ENCODE measurements at places on chromosomes 11 and 22.
A peak's percentile ranks its signal among the peaks of the same experiment; 100 is the strongest.

- no peak for DNase-seq
Measured at GRCh38 chr11:111843661-111844060, 27.7 kb downstream of the ALG9 start.

GRCh38 chr11:78798663-78799062, 224.0 kb upstream of the NARS2 start:
- DNase-seq: peak; percentile 76

GRCh38 chr11:96062134-96062533, 138.2 kb upstream of the MTMR2 start:
- DNase-seq: no peak

GRCh38 chr11:117918366-117919255, 10.6 kb downstream of the TMPRSS13 start:
- DNase-seq: no peak

DNA sequence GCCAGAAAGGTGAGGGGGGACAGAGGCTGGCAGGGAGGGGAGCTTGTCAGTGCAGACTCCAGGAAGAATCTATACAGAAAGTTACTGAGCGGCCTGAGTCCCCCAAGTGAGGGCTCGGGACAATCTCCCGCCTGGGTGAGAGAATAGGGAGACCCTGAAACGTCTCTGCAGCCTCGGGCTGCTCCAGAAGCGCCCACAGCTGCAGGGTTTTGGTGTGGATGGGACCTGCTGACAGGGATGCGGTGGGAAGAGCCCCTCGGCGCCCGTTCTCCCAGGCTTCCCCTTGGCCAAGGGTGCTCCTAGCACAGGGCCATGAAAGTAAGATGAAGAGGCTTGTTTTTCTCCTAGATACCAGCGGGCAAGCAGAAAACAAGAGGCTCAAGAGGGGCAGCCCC, 743 bp upstream of the RCE1 start:
- DNase-seq: no peak

- DNase-seq: no peak
Measured at GRCh38 chr11:8368194-8368593, 104.5 kb upstream of the LMO1 start.

- no peak for DNase-seq
Measured at GRCh38 chr11:30488304-30488998, 97.7 kb downstream of the MPPED2 start.

DNA sequence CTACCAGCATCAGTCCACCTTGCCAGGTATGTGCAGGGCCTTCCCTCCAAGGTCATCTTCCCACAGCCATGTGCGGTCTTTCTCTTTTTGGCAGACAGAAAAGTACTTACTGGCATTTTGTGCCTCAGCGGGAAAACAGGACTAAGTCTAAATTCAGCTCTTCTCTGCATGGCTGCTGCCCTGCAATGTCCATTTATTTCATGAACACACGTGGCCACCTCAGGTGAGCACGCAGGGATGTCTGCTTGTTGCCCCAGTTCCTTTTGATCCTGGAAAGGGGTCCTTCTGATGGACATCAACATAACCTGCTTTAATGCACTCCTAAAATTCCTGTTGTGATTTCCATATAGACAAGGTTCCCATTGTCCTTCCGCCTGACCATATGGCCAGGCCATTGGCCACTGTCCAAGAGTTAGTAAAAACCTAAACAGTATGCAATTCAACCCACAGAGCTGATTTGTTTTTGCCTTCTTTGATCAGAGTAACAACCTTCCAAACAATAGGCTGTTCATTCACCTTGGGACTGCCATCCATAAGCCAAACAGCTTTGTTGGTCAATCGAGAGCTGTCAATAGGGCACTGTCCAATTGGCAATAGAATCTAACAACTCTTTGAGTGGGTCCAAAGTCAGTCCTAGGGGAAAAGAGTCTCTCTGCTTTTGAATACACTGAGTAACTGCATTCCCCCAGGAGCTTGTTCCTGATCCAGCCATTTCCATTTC, 5.9 kb downstream of the TREH start:
- DNase-seq: no peak

DNA sequence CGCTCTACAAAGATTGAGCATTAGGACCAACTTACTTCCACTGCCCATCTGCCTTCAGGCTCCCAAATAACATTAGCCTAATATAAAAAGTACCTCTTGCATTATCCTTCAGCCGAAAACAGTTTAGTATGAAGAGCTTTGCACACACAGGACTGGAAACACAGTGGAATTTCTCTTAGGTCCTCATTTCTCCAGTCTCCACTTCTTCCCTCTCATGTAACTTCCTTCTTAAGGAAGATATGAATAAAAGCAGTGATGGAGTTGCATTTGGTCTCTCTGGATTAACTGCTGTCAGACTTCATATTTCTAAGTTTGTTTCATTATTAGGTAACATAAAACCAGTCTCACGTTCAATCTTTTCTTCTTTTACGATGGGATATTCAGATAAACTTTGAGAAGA, 5.6 kb upstream of the MPEG1 start:
- no peak for DNase-seq

DNA sequence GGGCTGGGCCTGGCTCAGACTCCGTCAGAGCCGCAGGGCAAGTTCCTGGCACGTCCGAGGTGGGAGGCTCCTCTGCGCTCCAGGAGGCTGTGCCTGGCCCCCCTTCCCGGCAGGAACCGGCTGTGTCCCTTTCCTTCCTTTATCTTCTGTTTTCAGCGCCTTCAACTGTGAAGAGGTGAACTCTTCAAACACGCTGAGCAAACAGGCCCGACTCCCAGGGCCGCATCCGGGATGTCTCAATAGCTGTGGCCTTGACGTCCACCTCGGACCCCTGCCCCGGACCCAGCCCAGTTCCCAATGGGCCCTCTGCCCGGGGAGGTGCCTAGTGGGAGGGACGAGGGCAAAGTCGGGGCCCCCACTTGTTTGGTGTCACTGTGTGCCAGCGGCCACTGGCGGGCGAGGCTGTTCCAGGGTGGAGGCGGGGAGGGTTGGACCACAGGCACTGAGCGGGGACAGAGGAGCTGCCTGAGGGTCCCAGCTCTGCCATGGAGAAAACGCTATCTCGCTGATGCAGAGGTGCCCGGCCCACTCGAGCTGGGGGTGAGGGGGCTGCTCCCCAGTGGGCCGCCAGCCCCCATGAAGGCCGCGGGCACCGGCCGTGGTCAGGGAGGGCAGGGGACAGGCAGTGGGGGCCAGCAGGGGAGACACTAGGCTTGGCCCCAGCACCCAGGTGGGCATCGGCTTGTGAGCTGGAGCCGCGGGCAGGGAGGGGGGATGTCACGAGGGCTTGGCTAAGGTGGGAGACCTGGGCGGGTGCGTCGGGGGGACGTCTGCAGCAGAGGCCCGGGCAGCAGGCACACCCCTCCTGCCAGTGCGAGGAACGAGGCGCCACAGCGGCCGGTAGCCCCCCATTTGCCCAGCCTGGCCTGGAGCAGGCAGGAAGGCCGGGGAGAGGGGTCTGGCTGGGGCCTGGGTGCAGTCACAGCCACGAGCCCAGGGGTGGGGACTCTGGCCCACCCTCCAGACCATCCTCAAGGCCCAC, 2.7 kb upstream of the MUC5B start:
- no peak for DNase-seq

DNA sequence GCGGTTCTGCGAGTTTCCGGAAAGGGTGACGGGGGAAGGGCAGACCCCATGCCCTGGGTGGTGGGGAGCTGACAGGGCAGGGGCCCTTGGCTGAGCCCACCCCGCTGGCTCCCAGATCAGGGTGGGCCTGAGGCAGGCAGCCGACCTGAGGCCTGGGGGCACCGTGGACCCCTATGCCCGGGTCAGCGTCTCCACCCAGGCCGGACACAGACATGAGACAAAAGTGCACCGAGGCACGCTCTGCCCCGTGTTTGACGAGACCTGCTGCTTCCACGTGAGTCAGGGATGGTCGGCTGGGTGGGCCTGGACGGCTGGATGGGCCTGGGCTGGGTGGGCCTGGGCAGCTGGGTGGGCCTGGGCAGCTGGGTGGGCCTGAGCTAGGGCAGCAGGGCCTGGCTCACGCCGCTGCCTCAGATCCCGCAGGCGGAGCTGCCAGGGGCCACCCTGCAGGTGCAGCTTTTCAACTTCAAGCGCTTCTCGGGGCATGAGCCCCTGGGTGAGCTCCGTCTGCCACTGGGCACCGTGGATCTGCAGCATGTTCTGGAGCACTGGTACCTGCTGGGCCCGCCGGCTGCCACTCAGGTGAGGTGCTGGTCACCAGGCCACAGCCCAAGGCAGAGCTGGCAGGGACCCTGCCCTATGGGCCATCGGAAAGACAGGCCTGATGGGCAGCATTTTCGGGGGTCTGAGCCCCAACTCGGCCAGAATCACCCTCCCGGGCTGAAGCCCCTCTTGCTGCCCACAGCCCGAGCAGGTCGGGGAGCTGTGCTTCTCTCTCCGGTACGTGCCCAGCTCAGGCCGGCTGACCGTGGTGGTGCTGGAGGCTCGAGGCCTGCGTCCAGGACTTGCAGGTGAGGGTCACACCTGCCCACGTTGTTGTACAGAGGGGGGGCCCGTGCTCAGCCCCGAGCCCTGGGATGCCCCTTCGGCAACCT, 1.5 kb downstream of the SYT8 start:
- DNase-seq: no peak

DNA sequence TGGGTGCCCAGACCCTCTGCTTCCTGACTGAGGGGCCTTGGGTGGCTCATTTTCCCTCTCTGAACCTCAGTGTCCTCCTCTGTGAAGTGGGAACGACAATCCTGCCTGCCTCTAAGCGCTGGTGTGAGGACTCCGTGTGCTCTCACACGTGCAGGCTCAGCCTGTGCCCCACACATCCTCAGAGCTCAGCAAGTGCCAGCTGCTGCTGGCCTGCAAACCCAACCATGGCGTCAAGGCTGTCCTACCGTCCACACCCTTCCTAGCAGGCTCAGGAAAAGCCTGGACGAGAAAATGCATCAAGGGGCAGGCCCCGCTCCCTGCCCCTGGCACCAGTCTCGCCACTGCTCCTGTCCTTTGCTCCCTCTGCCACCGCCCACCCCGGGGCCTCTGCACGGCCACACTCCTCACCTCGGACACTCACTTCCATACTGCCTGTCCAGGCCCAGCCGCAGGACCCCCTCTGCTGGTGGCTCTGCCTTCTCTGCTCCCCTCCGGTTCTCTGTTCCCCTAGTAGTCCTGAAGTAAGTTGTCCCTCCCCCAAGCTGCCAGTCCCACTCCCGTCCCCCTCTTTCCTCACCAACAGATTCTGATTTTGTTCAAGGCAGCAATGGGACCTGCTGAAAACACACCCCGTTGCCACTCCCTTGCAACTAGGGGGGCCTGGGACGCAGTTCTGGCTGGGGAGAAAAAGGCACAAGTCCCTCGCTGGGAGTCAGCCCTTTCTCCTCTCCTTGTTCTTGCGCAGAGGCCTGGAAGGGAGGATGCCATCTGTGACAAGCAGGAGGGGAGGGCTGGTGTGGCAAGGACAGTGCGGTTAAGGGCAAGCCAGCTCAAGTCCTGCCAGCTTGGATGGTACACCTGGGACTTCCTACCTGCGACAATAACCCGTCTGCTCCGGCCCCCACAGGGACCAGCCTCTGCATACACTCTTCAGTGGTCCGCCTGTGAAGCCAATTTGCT, 62.2 kb downstream of the ARFGAP3 start:
- DNase-seq: no peak

DNA sequence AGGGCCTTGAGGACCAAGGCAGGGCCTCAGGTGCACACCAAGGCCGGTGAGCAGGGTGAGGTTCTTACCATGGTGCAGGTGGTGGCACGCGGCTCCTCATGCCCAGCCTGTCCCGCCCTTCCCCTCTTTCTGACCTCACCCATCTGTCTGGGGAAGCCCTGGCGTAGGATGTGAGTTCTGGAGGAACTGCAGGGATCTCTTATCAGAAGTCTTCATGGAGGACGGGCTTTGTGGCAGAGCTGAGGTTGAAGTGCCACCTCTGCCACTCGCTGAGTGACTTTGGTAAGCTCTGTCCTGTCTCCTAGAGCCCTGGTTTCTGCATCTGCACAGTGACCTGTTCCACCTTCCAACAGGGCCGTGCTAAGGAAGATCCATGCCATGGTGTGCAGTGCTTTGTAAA, 49.1 kb downstream of the LRRC32 start:
- DNase-seq: no peak

DNA sequence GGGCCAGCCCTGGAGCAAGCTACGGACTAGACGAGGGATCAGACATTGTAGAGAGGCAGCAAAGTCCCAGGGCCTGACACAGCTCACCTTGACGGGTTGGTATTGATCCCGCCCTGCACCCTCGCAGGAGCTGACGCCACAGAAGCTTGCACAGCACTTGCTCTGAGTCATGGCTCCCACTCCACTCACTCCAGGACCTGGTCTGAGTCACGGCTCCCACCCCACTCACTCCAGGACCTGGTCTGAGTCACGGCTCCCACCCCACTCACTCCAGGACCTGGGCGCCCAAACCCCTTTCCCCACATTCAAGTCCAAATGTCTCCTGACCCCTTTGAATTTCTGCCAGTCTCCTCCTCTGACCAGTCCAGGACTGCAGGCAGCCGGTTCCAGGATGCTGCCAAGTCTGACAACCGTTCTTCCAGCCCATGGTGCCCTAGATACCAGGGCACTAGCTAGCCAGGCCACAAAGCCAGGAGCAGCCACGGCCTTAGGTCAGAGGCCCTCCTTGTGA, 6.0 kb upstream of the PNPLA5 start:
- DNase-seq: no peak

DNA sequence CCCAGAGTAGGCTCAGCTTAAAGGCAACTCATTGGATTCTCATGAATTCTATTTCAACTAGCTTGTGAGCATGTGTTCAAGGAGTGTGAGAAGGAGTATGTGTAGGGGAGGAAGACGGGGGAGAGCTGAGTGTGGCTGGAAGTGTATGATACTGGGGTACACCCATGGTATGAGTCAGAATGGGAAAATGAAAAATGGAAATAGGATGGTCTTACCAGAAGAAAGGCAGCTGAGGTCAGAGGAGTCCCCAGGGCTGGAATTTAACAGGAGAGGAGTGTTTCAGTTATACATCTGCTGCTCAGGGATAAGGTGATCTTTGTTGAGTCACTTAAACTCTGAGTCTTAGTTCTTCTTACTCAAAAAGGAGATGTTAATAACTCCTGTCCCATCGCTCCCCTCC, 6.7 kb upstream of the ADAMTS15 start:
- DNase-seq: no peak

Data from NB4 (cell line).